HT-29 (cell line): ENCODE measurements at places on chromosomes 3 and 15.

DNA sequence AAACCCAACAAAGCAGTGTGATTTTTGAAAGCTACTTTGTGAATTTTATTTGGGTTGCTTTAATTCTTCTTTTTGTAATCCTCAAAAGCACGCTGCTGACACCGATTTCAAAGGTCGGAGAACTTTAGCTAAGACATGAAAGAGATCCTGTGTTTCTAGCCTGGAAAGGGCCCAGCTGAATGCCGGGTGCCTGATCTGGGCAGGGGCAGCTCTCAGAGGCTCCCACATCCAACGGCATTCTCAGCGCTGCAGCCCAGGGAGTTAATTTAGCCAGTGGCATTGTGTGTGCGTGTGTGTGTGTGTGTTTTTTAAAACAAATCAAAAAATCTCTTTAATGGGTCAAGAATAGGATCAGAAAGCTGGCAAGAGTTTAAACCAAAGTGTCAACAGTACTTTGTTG, 6.6 kb downstream of the RBP1 start:
- DNase-seq = no peak

GRCh38 chr15:98438326-98438725, 210.0 kb upstream of the IGF1R start:
- DNase-seq = no peak

GRCh38 chr15:100309109-100310040, 32.4 kb downstream of the ADAMTS17 start:
- no peak for DNase-seq

DNA sequence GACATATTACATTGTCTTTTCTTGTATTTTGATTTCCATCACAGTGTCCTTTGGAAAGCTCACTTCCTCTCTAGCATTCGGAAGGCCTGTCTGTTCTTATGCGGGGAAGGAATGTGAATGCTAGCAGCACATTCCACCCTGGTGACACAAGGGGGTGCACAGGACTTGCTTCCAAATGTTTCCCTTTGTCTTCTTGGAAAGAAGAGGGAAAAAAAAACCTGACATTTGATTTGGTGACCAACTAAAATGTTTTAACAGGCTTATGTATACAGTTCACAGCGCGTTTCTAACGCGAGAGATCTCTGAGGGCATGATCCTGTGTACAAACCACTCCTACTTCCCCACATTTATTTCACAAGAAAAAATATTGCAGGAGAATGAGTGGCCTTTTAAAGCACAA, 107.6 kb upstream of the FXR1 start:
- DNase-seq = no peak

DNA sequence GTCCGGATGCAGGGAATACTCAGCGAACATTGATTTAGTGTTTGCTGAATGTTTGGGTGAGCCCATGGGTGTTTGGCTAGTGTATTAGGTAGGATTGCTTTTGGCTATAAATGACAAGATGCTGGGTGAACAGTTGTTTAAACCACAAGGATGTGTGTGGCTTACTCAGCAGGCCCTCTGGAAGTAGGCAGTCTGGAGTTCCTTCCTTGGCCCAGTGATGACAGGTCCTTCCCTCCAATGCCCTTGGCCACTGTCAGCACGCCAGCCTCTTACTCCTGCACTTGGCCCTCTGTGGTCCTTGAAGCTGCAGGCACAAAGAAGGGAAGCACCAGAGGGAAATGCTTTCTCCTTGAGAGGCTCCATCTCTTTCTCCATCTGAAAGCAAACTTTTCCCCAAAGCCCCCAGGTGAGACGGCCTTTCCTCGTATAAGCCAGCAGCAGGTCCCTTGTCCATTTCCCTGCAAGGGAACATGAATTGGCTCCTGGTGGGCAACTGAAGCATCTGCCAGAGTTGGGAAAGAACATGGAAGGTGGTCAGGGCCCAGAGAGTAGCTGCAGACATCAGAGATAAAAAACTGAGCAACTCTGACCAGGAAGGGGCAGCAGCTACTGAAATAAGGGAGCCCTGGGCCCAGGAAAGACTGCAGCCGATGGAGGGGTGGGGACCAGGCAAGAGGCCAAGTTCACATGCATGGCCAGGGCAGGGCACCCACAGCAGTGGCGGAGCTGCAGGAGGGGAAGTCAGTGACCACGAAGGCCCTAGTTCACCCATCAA, 105.0 kb downstream of the TPRA1 start:
- no peak for DNase-seq

DNA sequence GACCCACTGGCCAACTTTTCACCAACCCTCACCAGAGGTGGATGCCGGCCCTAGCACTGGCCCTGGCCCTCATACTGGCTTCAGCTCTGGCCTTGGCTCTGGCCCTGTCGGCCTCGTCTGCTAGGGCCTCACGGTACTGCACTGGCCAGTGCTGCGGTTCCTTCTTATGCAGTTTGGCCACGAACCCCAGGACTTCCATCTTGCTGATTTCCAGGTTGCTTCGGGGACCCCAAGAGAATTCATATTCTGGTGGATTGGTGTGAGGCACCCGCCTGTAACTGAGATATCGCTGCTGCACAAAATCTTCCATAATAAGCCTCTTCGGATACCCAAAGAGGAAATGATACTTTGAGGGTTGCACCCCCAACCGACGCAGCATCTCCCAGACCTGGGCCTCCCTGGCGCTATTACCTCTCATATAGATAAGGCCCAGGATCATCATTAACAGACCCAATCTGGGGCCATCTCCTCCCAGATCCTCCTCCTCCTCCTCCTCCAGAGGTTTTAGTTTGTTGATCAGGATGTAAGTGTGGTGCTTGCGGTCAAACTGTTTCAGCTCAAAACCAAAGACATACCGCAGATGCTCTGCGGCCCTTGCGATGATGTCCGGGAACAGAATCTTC, 883 bp downstream of the MAGEF1 start:
- DNase-seq = peak; percentile 7

- DNase-seq = no peak
These were observed 73.9 kb upstream of the ADPGK start for GRCh38 chr15:72857331-72858063.

GRCh38 chr15:85499371-85499887, 119.0 kb downstream of the AKAP13 start:
- DNase-seq = no peak

GRCh38 chr3:113013593-113013992, 22.8 kb downstream of the GTPBP8 start:
- no peak for DNase-seq

DNA sequence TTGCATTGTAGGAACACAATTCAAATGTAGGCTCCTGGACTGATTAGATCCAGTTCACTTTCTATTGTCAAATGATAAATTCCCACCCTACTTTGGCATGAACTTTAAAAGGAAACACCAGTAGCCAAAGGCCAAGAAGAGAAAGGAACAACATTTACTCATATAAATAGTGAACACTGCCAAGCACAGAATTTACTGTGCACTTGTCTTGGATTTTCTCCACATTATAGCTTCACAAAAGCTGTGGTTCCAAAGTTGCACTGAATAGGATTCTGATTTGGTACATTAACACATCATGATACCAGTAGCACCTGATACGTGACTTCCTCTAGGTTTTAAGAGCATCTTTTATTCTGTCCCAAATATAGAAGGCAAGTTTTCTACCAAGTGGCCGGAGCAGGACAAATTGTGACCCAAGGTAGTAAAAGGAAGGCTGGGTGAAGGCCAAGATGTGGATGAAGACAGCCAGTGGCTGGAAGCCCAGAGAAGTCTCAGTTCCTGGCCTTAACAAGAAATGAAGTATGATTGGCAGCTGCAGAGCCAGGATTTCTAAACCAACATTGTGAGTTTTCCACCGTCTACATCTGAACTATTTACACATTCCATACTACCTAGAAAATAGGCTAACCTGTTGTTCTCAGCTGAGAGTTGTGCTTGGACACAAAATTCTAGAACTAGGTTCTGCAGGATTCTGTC, 206.7 kb downstream of the THRB start:
- no peak for DNase-seq

- no peak for DNase-seq
These were observed 19.1 kb upstream of the HHATL start for GRCh38 chr3:42721690-42722089.

DNA sequence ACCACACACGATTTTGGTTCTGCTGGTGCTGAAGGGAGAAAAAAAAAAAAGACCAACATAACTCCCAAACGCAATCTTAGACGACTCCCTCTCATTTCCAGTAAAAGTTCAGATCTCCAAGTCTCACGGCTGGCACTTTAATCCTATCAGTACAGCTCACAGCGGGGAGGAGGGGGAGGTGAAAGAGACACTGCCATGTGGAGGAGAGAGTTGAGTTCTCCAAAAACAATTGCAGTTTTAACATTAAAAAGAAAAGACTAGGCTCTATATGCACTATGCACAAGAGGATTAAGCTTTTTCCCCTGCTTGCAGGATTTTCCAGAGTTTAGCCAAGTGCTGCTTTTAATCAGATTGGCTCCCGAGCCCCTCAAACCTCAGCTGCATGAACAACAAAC, 16.8 kb downstream of the BMF start:
- no peak for DNase-seq

GRCh38 chr3:114456742-114457141, 162.9 kb downstream of the TIGIT start:
- no peak for DNase-seq

DNA sequence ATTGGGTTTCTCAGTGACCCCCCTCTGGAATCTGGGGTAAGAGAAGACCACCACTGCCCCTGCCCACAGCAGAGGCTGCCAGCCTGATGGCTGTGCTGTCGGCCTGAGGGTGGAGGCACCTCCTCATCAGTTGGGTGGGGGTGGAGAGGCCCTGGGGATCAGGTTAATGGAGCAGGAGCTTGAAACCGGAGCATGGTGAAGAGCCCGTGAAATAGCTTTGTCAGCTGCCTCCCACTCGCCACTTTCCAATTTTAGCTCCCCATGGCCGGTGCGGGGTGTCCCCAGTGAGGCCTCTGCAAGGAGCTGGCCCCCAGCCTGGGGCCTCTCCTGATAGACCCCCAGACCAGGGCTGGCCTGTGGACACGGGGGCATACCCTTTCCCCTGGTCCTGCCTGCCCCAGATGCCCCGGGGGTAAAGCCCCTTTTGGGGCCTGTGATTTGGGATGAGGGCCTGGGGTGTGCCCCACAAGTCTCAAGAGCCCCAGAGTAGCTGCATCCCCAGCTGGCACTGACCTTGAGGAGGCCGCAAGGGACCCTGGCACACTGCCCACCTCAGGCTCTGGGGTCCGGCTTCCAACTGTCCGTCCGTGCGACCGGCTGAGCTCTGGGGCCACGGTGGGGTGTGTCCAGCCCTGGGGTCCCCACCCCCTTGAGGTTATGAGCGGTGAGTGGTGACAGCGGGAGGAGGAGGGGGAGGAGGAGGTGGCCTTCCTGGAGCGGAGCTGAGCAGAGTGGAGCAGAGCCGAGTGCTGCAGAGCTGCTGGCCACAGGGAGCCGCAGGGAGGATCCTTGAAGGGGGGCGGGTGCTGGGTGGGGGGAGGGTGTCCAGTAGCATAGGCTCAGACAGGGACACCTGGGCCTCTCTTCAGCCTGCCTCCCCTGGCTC, at the start of gene HHATL:
Gene HHATL, minus strand, starts transcription at position 733 of the 886 bp plus-strand sequence. CDS start 1,972 bp downstream, outside the sequence.
- no peak for DNase-seq

- no peak for DNase-seq
These were observed 78.4 kb upstream of the PRR23E start for GRCh38 chr3:127114337-127115070.

GRCh38 chr15:91983729-91984340, 130.3 kb downstream of the SLCO3A1 start:
- DNase-seq = no peak

DNA sequence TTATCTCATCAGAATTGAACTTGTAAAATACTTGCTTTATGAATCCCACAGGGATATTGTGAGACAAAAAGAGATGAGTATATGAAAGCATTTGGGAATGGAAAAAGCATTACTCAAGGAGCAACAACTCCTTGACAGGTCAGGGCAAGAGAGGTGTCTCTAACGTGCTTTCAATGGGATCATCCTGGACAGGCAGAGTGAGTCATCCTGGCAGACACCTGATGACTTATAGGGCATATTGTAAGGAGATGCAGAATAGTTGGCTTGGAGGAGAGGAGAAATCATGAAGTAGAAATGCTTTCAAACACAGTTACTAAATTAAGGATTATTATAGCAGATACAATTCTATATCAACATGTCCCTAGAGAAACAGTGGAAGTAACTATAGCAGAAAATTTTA, 71.9 kb upstream of the THSD4 start:
- no peak for DNase-seq

GRCh38 chr3:3599016-3599415, 200.2 kb upstream of the LRRN1 start:
- no peak for DNase-seq

- no peak for DNase-seq
These were observed 48.9 kb downstream of the XXYLT1 start for GRCh38 chr3:195221876-195222617.

DNA sequence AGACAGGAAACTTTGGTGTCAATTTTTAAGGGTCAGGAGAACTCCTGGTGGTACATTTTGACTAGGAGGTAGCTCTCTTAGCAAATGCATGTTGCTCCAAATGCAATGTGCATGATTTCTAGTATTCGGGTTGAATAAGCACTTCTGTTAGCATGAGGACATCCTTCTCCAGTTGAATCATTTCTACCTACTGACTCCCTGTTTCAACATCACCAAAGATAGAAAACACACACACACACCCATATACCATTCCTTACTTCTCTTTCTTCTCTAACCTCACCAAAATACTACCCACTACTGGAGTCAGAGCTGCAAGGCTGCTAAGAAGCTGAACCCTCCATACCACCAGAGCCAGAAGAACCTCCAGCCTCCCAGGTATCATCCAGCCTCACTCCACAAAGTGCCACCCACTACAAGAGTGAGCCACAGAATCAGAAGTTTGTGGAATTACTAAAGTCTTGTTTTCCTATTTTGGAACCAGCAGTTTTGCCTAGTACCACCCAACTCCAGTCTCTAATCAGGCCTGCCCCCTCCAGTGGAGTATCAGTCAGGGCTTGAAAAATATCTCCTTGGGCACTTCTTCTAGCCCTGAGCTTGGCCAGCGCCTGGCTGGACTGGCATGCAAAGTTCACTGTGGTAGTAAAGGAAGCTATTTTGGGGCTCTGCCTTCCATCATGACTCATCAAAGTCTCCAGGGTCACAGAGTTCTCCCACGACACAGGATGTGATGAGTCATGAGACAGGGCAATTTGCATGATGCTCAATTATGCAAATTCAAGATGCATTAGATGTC, 110.3 kb downstream of the CYP19A1 start:
- peak; percentile 68 for DNase-seq

DNA sequence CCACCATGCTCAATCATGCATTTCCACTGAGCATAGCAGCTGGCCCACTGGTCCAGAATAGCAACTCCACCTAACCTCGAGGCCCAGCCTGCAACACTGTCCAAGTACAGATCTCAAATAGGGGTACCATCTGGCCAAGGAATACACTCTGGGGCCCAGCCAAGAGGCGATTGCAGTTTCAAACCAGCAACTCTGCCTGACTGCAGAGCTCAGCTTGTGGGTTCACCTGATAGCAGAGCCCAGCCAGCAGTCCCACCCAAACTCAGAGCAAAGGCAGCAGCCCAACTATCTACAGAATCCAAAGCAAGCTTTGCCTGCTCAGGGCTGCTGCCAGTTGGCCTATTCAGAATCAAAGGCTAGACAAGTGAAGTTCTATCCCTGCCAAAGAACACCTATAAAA, 30.5 kb downstream of the POLQ start:
- no peak for DNase-seq

- DNase-seq = no peak
These were observed 100.8 kb downstream of the DHX36 start for GRCh38 chr3:154223519-154223918.
